ENCODE measurements at places on chromosomes 2 and 18.

DNA sequence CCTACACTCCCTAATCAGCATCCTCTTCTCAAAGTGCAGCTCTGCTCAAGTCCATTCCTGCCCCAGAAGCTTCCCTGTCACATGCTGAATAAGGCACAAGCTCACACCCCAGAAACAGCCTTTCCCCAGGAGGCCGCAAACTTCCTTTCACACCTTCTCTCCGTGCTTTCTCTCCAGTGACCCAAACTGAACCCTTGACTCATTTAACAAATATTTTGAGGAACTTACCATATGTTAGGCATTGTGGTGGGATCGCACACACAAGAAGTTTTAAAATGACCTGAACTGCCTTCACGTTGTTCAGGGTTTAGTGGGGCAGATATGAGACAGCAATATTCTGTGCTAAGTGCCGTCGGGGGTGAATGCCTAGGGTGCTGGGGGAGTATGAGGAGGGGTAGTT is 161.3 kb downstream of the INSIG2 start:
- no peak for DNase-seq

- peak; percentile 57 for DNase-seq
These were observed 41.5 kb downstream of the SCTR start for GRCh38 chr2:119482481-119483394.

DNA sequence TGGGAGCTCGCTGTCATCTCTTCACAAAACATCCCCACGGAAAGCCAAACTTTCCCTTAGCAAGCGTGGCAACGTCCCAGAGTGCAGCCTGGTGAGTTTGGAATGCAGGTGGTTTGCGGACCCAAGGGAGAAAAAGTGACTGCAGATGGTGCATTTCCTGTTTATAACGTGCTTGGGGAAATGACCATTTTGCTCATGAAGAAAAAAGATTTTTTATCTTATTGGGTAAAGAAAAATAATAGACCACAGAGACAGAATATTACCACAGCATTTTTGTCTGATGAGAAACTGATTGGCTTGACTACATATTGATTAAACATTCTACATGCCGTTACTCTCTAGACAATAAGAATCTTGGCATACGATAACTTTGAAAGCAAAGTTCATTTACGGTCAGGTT is 136.5 kb downstream of the COPS8 start:
- DNase-seq = no peak

DNA sequence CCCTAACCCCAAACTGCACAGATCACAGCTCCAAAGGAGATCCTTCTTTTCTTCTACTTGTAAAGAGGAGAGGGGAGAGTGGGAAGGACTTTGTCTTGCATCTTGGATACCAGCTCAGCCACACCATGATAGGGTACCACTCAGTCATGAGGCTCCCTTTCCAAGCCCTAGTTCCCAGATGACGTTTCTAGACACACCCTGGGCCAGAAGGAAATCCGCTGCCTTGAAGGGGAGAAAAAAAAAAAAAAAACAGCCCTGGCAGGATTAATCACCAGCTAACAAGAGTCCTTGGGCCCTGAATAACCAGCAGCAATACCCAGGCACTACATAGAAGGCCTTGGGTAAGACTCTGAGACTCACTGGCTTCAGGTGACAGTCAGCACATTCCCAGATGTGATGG is 36.9 kb downstream of the ST8SIA3 start:
- no peak for DNase-seq

GRCh38 chr18:35005963-35006577 is 35.1 kb upstream of the MAPRE2 start:
- DNase-seq = no peak

DNA sequence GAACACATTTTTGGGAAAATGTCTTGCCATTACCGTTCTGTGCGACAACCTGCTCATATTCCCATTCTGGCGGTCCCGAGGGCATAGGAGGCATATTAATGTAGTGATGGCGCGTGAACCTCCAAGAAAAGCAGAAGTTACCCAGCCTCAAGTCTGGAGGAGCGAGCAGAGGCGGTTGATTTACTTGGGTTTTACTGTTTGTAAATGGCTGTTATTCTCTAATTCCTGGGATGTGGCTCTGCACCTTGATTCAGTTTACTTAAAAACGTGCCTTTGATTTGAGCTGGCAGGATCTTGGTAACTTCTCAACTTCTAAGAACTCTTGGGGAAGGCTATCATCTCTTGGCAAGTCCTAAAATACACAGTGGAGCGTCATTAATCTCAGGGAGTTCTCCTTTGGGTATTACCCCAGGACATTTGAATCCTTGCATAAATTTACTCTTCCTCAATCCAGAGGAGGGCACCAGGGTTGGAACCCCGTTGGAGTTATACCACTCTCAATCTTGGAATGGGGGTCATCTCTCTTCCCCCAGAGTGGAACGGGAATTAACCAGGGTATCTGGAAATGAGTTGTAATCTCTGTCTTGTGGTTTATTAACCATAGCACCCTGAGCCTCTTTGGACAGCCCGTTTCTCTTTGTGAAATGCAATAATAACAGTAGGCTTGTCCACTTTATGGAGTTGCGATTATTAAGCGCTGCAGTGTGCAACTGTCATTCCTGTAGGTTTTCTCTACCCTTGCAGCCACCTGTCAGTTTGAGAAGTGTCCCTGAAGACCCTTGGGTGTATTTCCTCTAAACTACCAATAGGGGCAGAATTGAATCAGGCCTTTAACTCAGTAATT is 2.1 kb downstream of the HK2 start:
- no peak for DNase-seq

- DNase-seq = peak; percentile 5
These were observed 141.1 kb downstream of the NDUFA10 start for GRCh38 chr2:239884051-239884405.

DNA sequence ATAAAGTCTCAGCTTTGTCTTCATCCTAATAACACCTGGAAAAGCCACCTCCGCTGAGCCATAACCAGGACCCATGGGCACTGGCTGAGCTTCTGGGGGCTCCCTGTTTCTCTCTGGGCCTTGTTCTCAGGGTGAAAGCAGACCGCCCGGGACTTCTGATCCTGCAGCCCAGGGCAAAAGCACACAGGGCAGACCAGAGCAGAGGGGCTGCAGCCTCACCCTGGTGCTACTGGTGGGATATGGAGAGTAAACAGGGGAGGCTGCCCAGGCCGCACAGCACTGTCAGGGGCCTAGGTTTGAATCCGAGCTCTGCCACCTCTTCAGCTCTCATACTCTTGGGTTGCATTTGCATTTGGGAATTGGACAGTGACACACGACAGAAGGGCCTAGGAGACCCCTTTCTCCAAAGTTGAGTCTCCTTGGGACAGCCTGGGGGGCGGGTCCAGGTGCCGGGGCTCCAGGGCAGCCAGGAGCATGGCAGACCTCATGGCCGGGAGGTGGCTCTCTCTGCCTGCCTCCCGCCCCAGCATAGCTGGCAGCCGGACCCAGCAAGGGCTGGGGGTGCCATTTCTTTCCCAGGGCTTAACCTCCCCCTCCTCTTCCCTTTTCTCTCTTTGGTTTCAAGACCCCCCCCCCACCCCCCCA is 164.9 kb downstream of the INHBB start:
- DNase-seq = no peak

GRCh38 chr2:238855299-238855698 is 7.4 kb downstream of the TWIST2 start:
- DNase-seq = no peak

DNA sequence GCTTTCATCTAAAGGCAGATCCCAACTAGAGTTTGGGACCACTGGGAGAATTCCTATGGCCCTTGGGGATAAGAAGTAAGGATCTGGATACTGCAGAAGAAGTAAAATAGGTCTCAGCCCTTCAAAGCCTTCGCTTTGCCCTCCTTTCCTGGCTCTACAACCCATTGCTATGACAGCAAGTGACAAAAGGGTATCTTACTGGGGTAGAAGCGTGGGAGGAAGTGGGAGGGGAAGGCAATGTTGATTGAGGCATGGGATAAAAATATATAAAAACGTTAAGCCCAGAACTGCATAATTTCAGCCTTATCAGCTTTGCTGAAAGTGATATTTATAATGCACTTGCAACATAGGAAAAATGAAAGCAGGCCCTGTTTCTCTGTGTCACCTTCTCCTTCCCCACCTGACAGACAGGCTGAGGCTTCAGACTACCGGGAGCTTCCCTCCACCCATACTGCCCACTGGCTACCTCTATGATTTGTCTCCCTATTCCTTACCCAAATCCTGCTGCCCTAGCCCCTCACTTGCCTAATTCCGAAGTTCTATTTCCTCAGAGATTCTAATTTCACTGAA is 14.9 kb upstream of the SOS1 start:
- DNase-seq = no peak

DNA sequence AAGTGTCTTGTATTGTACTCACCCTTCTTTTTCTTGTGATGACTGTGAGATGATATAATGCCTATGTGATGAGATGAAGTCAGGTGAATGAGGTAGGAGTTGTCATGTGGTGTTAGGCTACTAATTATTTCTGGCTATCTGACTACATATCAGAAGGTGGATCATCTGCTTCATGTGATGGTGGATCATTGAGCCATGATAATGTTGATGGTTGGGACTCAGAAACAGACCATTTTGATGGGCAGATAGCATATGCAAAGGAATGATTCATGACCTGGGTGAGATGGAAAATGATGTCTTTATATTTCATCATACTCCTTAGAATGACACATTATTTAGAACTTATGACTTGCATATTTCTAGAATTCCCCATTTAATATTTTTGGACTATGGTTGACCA is 19.5 kb downstream of the ANKRD30B start:
- DNase-seq = no peak

GRCh38 chr2:105934467-105934866 is 189.8 kb downstream of the NCK2 start:
- no peak for DNase-seq

GRCh38 chr2:20622731-20623130 is 28.2 kb downstream of the HS1BP3 start:
- no peak for DNase-seq

GRCh38 chr18:10482985-10483949 is 28.8 kb downstream of the APCDD1 start:
- no peak for DNase-seq

DNA sequence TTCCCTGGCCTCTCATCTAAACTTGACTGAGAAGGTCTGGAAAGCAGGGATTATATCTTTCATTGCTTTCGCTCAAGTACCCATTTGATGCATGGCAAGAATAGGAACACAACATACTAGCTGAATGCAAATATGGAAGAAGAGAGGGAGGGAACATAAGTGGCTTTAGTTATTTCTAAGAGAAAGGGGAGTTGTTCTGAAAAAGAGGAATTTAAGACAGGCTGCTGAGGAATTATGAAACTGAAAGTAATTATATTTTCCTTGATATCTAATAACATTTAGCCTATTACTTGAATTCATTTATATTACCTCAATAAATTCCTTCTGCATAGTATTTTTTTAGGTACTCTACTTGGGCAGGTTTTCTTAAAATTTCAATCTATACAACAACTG is 105.8 kb upstream of the TTN start:
- no peak for DNase-seq

- DNase-seq = no peak
These were observed 120.0 kb downstream of the AQP4 start for GRCh38 chr18:26745288-26746181.

DNA sequence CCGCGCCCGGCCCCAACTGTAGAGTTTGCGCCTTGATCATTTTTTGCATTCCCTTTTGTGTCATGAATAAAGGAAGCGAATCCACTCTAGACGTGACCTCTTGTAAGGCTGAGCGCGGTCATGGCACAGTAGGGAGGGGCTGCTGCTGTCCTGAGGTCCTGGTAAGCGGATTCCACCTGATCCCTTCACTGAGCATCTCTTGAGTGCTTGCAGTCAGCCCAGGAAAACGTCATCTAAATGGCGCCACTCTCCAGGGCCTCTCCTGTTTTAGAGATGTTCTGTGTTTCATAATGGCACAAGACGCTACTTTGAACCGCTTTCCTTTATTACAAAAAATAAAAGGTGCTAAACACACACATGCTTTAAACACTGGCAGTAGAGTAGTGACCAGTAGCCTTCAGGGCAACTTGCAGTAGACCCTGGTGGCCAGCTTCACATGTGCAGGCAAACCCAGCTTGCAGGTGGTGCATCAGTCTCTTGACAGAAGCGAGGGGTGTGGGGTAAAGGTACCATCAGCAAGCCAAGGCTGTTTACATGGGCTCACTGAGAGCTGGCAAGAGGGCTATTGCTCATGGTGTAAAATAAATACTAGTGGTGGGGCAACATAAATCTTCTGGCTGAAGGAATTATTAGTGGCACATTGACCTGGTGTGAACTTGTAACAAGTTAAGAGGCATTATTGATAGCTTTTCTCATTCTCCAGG is 43.0 kb upstream of the ACKR3 start:
- no peak for DNase-seq

GRCh38 chr2:39093218-39093898 is 27.5 kb downstream of the SOS1 start:
- no peak for DNase-seq

GRCh38 chr2:133675-134593 is 87.6 kb upstream of the FAM110C start:
- no peak for DNase-seq

- no peak for DNase-seq
These were observed 69.9 kb upstream of the CAVIN2 start for GRCh38 chr2:191916826-191917225.

- no peak for DNase-seq
These were observed 44.3 kb upstream of the TMEM87B start for GRCh38 chr2:112010751-112011150.

DNA sequence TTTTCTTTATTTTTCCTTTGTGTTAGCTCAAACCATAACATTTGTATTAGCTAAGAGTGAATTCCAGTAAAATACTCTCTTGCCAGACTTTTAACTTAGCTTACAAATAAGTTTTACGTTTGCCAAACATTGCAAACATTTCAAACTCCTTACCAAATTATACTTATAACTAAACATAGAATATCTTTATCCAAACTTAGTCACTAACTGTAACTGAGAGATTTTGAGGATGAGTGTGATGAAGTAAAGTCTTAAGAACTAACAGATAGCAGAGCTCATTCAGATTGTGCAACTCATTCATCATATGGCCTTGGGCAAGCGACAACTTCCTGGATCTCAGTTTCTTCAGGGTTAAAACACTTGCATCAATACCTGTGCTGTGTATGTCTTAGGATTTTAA is 533.7 kb downstream of the TDRD15 start:
- DNase-seq = no peak

DNA sequence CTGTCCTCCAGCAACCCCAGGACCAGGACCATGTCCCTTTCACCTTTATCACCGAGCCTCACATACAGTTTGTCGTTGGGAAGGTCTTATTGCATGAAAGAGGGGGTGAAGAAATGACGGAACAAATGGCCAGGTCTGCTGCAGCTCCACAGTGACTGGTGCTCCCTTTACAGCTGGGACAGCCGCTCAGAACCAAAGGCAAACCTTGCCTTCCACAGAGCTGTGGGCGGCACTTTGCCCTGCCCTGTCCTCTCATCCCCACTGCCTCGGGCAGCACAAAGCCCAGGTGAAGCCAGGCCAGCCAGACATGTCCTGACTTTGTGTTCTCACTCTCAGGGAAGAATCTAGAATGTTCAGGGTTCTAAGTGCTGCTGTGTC is 961 bp downstream of the GPR55 start:
- no peak for DNase-seq

- DNase-seq = no peak
These were observed 271.0 kb downstream of the ZNF521 start for GRCh38 chr18:25081001-25081400.

DNA sequence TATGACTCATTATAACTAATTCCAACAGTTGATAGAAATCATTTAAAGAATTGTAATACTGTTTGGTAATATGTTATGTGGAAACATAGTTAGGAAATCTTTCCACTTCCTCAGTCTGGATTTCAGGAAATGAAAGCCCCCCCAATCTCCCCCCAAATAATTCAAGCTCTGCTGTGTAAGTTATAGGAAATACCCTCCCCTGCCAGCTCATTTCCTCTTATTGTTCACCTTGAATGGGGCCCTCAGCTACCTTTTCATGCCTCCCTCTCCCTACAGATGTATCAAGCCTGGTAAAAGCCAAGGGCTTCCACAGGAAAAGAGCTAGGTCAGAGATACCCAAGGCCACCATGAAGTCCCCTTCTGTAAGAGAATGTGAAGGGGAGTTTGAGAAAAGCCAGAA is 155.5 kb downstream of the CNTNAP5 start:
- DNase-seq = no peak

Data from right forelimb (tissue), 1 donor.